Activated CD4-positive, alpha-beta memory T cell treated with anti-CD3 and anti-CD28 coated beads, Interleukin-2, amount 10 ng/mL, durations not matched to agents 7 days and 5 days (primary cell): ENCODE measurements at places on chromosomes 12 and 14. TPM values are rescaled to one million over a fixed set of nuclear protein-coding genes. Genes with fewer than 3 reads are reported as not detected.

The EEA1 gene
- 16.1 TPM for total RNA-seq

The RFLNA gene
- total RNA-seq, result not detected

The VRTN gene
- not detected for total RNA-seq

The FIGNL2 gene
- 0.33 TPM for total RNA-seq

GRCh38 chr12:83010169-83010804 is 323.6 kb downstream of the TMTC2 start:
- peaks cover 4% of the 10 kb centered on the region for H3K4me1 ChIP-seq
- no peak overlapping the region for H3K27ac ChIP-seq
- H3K36me3 ChIP-seq, result peaks cover 10% of the 10 kb centered on the region
- no peak overlapping the region for H3K4me3 ChIP-seq
- DNase-seq, result no peak

DNA sequence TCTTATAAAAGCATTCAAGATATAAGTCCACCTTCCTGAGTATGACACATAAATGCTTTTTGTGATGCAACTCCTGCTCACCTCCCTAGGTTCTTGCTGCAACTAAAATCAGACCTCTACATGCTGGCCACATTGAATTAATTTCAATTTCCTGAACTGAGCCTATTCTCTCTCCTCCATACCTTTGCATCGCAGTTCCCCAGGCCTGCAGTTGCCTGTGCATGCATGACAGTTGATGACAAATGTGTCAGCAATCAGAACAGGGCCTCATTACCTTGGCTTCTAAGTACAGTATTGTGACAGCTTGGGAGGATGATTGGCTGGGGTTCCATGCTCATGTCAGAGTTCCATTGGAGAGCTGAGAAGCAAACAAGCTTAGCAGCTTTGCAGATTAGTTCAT is 3.9 kb upstream of the TM7SF3 start:
- peaks cover 41% of the 10 kb centered on the region for H3K4me1 ChIP-seq
- DNase-seq, result no peak
- H3K27ac ChIP-seq, result no peak overlapping the region

- H3K4me3 ChIP-seq, result no peak overlapping the region
- no peaks in the 10 kb centered on the region for H3K36me3 ChIP-seq
- no peak overlapping the region for H3K27ac ChIP-seq
- H3K27me3 ChIP-seq, result peaks cover 55% of the 10 kb centered on the region
Measured at GRCh38 chr12:12185414-12185813, 81.4 kb downstream of the LRP6 start.

- no peaks in the 10 kb centered on the region for H3K4me1 ChIP-seq
- peaks cover 10% of the 10 kb centered on the region for H3K27me3 ChIP-seq
- no peak within 1 kb of the TSS for H3K4me3 ChIP-seq
Measured at GRCh38 chr12:100473716-100474150, at the start of gene NR1H4. Gene NR1H4, plus strand, starts transcription at chr12:100473866. Its CDS starts 19,458 bp downstream, at chr12:100493324.
